Pons (tissue), 1 donor: ENCODE measurements at places on chromosomes 4 and X.
A peak's percentile ranks its signal among the peaks of the same experiment; 100 is the strongest.

DNA sequence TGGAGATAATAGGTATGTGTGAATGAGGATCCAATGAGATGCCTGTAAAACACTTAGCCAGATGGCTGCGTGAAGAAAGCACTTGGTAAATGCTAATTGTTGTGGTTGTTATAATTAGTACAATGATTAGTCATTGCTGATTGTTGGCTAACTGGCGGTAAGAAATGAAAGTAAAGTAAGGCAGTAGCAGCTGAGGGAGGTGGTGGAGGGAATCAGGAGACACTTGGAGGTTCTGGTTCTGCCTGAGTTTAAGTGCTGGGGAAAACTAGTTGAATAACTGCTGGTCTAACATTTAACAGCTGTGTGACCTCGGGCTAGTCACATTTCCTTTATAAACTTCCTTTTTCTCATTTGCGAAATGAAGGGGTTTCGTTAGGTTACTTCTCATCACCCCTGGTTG is 30.9 kb downstream of the CD38 start:
- no peak for DNase-seq

DNA sequence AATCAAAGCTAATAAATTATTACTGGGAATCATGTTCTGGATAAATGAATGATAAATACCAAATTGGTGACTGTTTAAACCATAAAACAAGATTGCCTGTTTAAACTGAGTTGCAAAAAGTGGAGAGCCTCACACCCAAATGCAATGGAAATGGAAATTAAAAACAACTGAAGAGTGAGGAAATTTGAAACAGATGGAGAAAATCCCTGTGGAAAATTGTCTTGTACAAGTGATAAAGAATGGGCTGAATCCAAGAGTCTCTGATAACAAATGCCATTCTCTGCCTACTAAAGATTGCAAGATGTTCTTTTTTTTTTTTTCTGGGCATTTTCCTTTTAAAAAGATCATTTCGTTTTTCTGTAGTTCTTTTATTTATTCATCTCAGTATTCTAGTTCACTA is 426.3 kb downstream of the NLGN4X start:
- DNase-seq, result no peak

DNA sequence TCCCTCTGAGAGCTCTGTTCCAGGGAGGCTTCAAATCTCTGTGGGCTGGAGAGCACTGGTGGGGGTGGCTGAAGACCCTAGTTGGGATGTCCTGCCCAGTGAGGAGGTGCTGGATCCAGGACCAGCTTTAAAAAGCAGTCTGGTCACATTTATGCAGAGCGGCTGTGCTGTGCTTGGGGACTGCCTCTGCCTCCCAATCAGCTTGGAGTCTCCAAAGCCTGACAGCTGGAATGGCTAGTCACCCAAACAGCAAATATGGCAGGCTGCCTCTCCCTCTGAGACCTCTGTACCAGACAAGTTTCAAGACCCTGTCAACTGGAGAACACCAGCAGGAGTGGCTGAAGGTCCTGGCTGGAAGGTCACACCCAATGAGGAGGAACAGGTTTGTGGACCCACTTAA is 848.1 kb upstream of the DIAPH2 start:
- no peak for DNase-seq

DNA sequence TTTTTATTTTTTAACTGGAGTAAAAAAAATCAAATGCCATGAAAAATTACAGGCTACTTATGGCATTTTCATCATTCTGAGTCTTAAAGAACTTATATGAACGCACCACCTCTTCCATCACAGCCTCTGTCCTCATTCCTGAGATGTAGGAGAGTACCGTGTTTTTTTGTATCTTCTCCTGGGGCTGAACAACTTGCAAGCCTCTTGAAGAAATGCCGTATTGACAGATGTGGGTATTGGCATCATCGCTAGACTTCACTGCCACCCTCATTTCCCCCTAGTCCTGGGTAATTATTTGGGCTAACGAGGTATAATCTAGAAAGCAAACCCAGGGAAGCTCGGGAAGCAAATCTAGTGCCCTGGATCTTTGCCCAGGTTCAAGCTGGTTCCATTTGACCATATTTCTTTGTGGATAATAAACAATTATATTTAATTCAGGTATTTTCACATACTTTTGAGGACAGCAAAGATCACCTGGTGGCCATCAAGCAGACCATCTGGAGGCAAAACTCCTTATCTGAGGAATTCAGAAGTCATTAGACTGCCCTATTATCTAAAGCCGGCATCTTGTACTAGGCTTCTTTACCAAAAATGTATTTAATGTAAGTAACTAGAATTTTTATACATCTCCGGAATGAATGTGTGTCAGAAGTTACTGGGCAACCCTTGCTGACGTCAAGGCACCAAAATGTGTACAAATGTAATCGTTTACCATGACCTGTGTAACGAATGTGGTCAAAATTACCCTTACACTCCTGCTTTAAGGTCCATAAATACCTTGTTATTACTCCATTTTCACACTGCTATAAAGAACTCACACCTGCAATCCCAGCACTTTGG is 55.9 kb upstream of the WDR19 start:
- DNase-seq, result no peak

GRCh38 chrX:110669572-110669971 is 126.0 kb downstream of the CHRDL1 start:
- no peak for DNase-seq

DNA sequence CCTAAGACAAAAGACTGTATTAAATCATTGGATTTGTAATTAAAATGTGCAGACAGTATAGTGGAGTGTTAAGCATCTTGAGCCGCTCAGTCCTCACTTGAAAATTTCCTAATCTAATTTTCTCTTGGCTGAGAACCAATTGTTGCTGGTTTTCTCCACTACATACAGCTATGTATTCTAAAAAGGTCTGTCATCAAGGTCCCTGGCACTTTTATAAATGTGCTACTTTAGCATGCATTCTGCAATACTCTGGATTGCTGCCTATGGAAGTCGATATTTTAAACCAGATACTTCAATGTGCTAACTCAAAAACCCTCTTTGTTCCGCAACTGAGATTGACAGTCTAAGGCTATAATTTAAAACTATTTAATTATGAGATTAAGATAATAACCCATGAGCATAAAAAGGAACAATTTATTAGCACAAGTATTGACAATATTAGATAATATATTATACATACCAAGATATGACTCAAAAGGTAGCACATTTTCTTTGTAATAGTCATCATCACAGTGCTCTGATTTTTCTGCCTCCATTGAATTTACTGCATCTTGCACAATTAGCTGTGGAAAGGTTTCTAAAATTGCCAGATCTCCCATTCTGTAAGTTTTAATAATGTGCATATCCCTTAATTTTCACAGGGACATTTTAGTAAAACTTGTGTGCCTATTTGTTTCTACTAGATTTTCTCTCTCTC is 815.1 kb downstream of the ADGRL3 start:
- DNase-seq, result no peak

GRCh38 chr4:144754562-144755410 is 108.8 kb downstream of the HHIP start:
- DNase-seq, result peak; percentile 72

DNA sequence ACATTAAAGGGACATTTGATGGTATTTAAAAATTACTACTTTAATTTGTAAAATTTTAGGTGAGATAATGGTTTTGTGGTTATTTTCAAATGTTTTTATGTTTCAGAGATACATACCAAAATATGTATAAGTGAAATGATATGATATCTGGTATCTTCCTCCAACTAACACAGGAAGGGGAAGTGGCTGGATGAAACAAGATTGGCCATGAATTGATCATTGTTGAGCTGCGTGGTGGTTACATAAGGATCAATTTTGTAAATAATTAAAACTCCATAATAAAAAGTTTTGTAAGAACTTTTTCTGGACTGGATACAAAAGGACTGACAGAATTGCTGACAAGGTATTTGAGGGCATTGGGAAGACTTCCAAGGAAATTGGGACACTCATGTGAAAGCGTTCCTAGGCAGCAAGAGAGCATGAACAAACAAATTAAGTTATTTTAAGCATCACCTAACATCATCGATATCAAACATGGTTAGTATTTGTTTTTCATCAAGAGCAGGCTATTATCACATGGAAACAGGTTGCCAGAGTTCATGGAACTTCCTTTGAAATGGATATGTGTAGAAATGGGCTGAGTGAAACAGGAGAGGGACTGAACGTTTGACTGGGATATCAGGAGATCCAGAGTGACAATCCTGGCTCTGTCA is 4.4 kb upstream of the PGM2 start:
- no peak for DNase-seq

GRCh38 chr4:38914854-38915253 is 47.2 kb downstream of the FAM114A1 start:
- no peak for DNase-seq

- no peak for DNase-seq
These were observed 566.5 kb upstream of the FRG1 start for GRCh38 chr4:189374176-189374575.

GRCh38 chr4:12359420-12359819 is 930.7 kb upstream of the HS3ST1 start:
- DNase-seq, result no peak

DNA sequence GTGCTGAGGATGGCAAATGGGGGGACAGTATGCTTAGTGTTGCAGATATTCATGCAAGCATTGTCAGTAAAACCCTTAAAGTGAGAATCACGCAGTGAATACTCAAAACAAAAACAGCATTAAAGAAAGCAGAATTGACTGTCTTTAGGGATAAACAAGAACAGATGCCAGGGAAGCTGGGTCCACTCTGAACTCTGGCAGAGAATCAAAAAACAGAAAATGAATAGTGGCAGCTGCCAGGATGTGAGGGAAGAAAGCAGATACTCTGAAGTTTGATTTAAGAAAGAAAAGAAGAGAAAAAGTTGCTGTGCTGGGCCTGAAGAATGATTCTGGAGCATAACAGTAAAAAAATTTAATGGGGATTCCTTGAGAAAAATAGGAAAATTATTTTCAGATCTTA is 131.5 kb downstream of the GABRA2 start:
- peak; percentile 7 for DNase-seq

GRCh38 chrX:19698691-19699090 is 183.4 kb upstream of the MAP3K15 start:
- DNase-seq, result no peak

- no peak for DNase-seq
These were observed 30.9 kb downstream of the CXorf58 start for GRCh38 chrX:23938690-23939089.

- no peak for DNase-seq
These were observed 123.5 kb downstream of the DCHS2 start for GRCh38 chr4:154368060-154368459.

- DNase-seq, result no peak
These were observed 21.2 kb upstream of the KDM5C start for GRCh38 chrX:53246231-53246630.

DNA sequence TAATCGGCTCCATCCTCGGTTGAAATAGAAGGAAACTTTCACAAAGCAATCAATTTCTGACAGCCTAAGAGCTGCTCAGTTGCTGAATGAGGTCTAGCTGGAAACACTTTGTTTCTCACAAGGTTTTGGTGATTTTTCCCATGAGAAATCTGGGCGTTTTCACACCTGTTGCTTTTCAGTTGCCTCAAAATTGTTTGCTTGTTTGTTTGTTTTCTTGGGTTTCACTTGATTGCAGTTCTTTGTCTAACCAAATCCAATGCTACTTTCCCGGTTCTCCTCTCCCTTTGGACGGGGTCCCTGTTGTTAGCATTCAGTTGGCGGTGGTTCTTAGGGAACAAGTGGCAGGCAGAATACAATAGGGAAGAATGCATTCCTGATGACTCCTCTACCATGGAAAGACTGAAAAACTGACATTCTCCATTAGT is 135.5 kb downstream of the PALLD start:
- DNase-seq, result peak; percentile 12
